Stimulated activated CD8-positive, alpha-beta memory T cell treated with anti-CD3 and anti-CD28 coated beads, Interleukin-7, amount 100 ng/mL, for 1 hour (primary cell): ENCODE measurements at places on chromosomes 2 and 18.

- no peak for DNase-seq
Measured at GRCh38 chr2:240400371-240401161, 34.9 kb upstream of the GPC1 start.

DNA sequence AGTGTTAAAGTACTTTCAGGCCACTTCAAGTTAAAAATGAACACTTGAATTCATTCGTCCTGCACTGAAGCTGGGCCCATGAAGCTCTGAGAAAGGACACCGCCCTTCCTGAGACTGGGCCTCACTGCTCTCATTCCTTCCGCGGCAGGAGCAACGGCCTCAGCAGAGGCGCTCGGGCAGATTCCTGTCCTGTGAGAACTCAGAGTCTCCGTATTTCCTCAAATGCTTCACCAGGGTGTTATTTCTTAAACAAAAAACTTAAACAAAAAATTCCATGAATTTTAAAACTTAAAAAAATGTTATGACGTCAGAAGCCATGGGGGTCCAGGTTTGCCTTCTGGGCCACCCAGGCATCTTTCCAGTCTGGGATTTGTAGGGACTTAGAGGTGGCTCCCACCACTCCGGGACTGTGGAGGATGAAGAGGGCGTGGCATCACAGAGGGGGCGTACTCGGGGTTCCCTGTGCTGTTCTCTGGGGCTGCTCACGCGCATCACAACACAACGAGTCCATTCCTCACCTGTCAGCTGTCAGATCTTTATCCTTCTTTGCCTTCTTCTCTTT is 115.9 kb upstream of the ASB18 start:
- DNase-seq, result no peak

GRCh38 chr2:102061962-102062795 is 70.4 kb downstream of the IL1R2 start:
- no peak for DNase-seq

GRCh38 chr2:163709270-163709669 is 26.5 kb downstream of the FIGN start:
- no peak for DNase-seq

DNA sequence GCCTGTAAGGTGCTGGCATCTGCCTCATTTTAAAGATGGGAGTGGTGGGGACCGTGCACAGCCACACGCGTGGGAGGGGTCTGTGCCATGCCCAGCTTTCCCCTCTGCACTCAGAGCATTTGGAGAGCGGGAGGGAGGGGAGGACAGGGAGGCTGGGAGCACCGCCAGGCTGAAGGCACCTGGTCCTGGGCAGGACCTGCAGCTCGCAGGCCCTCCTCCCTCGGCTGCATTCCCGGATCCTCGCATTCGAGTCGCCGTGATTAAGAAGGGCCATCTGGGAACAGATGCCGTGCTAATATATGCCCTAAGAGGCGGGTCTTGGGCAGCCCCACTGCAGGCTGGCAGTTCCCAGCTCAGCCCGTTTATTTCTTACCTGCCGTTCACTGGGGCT is 84.0 kb downstream of the PTGR3 start:
- DNase-seq, result no peak

DNA sequence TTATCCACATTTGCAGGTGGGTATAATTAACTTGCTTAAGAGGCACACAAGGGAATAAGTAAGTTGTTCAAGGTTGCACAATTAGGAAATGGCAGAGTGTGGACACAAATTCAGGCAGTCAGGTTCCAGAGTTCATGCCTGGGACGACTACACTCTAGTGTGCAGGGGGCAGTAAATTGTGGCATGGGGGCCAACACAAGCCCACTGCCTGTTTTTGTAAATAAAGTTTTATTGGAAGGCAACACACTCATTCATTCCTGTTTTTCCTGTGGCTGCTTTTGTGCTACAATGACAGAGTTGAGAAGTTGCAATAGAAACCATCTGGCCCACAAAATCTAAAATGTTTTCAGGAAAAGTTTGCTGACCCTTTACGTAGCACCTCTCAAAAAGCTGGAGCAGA is 41.4 kb downstream of the XDH start:
- DNase-seq, result no peak

DNA sequence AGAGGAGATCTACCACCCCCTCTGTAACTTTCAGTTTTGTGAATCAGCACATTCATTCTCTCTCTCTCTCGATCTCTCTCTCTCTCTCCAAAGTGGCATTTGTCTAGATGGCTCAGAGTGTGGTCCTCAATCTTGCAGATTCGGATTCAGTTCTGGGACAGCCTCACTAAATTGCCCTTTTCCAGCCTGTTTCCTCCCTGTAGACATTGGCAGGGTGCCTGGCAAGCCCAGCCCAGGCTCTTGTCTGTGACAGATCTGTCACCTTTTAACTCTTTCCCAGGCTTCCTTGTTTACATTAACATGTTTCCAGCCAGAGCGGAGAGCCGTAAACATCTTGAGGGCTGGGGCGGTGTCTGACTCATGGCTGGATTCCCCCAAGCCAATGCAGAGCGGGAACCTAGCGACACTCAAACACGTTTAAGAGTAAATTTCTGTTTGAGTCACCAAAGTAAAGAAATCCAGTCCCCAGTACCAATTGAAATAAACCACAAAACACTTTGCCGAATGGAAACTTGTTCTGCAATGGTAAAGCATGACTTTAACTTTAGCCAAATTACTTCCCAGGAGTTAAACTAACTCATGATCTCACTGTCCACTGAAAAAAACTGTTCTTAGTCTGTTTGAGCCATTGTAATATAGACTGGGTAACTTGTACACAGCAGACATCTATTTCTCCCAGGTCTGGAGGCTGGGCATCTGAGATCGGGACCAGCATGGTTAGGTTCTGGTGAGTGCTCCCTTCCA is 6.6 kb upstream of the CYP27C1 start:
- DNase-seq, result no peak

DNA sequence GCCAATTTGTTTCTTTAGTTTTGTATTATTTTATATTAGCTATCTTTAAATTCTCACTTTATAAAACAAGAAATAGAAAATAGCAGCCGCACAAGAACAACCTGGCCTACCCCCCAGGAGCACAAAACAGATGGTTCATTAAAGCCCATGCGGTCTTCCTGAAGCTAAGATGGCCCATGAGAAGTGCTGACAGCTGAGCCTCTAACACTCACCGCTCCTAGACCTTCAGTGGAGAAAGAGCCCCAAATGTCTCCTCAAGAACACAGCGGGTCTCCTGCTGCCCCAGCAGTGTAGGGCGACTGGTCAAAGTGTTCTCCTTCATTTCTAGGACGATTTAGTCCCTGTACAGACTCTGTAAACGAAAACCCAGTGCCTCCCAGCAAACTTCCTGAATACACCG is 45.1 kb downstream of the LPIN2 start:
- no peak for DNase-seq

DNA sequence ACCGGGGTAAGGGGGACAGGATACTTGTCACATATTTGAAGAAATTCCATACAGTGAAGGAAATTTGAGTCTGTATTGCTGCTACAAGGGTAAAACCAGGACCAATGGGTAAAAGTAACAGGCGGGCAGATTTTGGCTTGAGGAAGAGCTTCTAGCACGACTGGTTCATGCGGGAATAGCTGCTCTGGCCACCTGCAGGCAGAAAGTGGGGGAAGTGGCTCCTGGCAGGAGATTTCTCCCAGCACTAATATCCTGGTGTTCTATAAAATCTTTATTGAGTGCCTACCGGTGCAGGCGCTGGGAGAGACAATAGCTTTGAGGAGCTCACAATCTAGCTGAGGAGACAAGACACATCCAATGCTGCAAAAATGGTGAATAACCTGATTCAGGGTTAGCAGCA is 198.5 kb downstream of the LOXHD1 start:
- DNase-seq, result no peak

DNA sequence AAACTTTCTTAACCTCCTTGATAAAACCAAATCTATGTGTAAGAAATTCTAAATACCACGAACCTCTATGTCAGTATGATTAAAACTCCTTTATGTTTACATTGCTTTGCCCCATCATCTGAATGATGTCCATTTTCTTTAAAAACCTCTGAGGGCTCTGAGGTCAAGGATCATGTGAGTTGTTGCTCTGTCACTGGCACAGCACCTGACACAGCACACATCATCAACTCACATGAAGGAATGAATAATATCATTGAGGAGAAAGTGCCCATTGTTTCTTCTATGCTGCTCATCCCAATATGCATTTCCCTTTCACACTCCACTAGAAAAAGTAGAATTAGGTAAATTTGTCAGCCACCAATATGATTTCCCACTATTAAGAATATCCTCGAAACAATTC is 1178.7 kb upstream of the NRXN1 start:
- DNase-seq, result no peak

DNA sequence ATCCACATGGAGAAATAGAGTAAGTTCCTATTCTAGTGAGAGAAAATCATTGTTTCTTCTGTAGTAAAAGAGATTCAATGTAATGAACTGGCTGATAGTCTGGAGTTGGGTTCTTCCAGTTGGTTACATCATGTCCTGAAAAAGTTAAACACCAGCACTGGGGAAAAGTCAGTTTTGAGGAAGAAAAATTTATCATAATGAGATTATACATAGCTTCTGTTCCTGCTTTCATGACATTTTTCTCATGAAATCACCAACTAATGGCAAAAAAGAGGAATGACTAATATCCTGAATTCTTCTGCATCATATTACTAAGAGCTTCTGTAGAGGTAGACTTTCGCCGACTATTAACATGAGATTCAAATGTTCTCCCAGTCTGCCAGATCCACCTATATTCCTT is 69.2 kb upstream of the SLC9A2 start:
- DNase-seq, result no peak

- no peak for DNase-seq
Measured at GRCh38 chr2:106978647-106979046, 92.7 kb upstream of the ST6GAL2 start.

- no peak for DNase-seq
Measured at GRCh38 chr2:61727746-61728145, 126.1 kb downstream of the FAM161A start.
